ENCODE measurements at places on chromosomes 4 and X.

DNA sequence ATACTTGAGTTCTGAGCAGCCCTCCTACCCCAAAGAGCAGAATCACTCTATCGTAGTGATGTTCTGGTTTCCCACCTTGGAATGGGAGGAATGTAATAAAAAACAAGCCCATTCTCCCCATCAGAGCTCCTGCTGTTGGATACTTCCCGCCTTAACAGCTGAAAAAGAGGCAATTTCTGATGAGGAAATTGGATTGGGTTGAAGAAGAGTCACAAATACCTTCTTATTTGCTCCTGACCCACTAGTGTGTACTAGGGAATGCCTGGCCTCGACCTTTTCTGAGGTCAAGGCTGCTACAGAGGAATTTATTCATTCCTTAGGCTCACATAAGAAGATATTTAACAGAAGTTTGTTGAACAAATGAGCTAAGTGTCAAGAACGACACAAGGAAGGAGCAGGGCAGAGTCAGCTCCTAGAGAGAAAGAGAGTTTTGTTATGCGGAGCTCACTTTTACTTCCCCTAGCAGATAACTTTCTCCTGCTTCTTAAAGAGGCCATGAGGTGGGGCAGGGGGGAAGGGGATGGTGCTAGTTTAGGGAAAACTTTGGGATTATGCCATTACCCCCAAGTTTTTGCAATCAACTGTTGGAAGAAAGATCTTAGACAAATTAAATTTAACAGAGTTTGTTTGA is 273.8 kb upstream of the CLNK start:
- no peak for ATAC-seq

DNA sequence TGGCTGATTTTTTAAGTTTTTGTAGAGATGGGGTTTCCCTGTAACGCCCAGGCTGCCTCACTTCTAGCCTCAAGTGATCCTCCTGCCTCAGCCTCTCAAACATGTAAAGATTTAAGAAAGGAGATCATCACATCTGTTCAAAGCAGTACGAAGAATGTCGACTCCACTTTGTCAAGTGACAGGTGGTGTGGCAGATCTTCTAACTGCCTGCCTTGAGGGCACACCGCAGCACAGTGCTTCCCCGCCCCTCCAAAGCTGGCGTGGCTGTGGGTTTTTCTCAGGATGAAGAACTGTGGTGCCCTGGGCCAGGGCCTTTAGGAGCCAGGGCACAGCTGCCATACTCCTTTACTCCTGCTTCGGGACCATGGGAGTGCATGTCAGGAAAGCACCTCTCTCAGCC is 43.3 kb upstream of the MTNR1A start:
- ATAC-seq: no peak

GRCh38 chrX:86104526-86104925 is 43.7 kb upstream of the DACH2 start:
- no peak for ATAC-seq

GRCh38 chr4:136742333-136742732 is 790.0 kb downstream of the PCDH18 start:
- ATAC-seq: no peak

GRCh38 chr4:48481581-48481980 is 1.6 kb upstream of the SLC10A4 start:
- ATAC-seq: no peak

- ATAC-seq: no peak
Measured at GRCh38 chr4:11423465-11423864, 5.2 kb downstream of the HS3ST1 start.

DNA sequence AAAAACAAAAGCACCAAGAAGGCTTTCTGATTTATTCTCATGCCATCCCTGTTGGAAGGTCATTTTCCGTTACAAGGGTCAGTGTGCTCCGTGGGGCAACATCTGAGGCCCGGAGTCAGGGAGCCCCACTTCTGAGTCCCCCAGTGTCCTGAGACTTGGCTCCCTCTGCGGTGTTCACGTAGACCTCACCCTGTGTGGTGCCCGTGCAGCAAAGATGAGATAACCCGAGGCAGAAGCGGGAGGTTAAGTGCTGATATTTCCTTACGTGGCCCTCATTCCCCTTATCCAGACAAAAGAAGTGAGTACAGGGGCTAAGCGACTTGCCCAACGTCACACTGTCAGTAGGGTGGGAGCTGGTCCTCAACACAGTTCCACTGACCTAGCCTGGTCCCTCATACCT is 3.5 kb downstream of the JAKMIP1 start:
- no peak for ATAC-seq

- no peak for ATAC-seq
Measured at GRCh38 chrX:13939741-13940597, 89.7 kb downstream of the GEMIN8 start.
